ENCODE measurements at places on chromosomes 1 and 21.

DNA sequence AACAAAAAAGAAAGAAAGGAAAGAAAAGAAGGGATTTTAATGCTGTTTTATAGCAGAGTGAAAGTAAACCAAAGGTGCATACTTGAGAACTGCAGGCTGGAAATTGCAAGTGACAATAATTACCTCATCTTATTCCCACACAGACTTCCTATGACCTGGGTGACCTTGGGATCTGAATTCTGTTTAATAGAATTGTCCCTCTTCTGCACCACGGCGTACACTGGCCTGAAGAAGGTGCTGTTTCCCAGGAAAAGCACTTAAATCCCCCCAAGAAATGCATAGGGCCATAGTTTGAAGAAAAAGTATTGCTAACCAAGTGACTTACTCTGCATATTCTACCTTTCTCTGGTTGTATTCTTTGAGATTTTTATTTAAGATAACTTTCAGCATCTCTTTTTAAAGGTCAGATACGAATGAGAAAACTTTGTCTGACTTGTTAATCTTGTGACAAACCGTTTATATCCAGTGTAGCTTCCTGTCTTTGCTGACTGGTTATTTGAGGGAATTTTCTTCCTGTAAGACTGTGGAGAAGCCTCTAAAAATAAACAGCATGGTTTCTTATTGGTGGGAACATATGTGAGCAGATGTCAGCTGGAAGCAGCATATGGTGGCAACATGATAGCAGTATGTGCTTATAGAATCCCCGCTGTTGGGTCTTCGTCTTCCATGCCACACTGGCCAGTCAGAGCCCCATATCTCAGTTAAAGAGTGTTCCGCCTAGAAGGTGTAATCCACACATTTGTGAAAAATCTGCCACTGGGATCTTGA lies 16.3 kb downstream of the TGFB2 start:
- DNase-seq = no peak

DNA sequence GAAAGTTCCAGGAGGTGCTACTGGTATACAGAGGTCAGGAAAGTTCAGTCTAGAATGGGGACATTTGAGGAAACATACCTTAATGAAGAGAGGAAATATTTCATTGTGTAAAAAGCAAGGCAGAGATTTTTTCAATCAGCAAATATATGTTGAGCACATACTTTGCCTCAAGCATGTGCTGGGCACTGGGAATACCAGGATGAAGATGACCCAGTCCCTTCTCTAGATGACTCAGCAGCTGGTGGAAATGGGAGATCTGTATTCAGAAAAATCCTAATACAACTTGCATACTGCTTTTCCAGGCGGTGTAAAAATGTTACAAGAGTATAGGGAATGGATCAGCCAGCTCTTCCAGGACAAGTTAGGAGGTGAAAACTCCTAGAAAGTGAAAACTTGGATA lies 229.3 kb downstream of the FGGY start:
- DNase-seq = no peak

DNA sequence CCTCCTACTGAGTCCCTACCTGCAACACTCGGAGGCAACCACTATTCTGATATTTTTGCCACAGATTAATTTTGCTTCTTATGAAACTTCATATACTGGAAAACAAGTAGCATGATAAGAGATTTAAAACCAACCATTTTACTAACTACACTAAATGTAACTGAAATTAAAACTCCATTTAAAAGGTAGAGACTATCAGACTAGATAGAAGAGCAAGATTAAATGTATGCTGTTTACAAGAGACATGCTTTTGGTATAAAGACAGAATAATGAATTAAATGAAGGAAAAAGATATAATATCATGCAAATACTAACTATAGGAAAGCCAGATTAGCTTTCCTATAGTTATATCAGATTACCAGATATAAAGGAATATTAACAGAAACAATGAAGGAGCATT lies 175.9 kb downstream of the DYRK1A start:
- no peak for DNase-seq

- no peak for DNase-seq
Observed at GRCh38 chr21:24259241-24259640, 1348.0 kb downstream of the MRPL39 start.

DNA sequence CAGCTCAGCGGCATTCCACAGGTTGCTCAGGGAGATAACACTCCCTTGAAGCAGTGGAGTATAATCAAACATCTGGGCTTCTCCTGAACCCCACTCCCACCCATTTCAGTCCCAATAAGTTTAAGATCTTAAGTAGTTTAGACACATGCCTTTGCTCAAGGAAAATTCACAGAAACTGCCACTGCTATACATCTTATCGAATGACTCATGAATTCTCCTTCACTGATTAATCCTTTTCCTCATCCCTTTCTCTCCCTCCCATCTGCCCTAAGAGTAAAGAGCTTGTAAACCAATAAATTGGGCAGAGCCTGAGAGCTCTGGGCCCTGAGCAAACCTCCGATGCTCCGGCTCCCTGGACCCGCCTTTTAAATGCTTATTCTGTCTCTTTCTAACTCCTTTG lies 10.2 kb downstream of the VN1R5 start:
- DNase-seq = no peak

DNA sequence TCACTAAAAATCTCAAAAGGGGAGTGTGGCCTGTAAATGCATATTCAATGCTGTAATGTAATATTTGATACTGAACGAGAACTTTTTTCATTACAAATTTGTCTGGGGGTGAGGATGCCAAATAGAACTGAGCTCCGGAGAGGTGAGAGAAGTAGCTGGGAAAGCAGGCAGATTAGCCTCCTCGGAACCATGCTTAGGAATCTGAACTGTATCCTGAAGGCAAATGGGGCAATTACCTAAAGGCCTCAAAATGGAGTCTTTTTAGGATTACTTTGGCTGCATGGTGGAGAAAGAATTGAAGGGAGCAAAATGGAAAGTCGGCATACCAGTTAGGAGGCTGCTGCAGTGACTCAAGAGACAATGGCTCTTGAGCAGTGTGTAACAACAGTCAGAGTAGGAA lies 178.8 kb downstream of the CDC7 start:
- DNase-seq = no peak

DNA sequence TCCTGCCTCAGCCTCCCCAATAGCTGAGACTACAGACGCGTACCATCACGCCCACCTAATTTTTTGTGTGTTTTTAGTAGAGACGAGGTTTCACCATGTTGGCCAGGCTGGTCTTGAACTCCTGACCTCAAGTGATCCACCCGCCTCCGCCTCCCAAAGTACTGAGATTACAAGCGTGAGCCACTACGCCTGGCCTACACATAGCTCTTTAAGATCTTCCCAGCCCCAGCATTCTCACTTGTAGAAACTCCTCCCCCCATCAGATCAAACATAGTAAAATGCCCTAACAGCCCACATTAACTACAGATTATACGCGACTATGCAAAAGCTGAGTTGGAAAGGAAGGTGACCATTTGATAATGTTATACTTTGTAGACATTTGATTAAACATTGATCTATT lies 634.8 kb downstream of the MATN1 start:
- DNase-seq = no peak

DNA sequence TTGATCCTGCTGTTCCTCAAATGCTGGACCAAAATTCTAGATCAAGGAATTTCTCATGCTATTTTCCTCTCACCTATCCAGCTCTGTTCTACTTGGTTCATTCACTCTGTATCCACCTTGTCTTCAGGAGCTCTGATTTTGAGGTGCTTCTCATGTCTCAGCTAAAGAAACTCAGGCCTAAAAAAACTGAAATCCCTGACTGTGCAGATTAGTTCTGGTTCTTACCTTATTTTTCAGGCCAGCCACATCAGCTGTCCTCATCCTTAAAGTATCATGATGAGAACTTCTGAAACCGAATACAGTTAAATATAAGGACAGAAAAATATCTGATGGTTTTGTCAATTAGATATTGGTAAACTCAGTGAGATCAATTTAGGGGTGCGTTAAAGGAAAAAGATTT lies 27.8 kb upstream of the DR1 start:
- DNase-seq = no peak

GRCh38 chr1:117555806-117556205 lies 50.0 kb upstream of the TENT5C start:
- DNase-seq = no peak

DNA sequence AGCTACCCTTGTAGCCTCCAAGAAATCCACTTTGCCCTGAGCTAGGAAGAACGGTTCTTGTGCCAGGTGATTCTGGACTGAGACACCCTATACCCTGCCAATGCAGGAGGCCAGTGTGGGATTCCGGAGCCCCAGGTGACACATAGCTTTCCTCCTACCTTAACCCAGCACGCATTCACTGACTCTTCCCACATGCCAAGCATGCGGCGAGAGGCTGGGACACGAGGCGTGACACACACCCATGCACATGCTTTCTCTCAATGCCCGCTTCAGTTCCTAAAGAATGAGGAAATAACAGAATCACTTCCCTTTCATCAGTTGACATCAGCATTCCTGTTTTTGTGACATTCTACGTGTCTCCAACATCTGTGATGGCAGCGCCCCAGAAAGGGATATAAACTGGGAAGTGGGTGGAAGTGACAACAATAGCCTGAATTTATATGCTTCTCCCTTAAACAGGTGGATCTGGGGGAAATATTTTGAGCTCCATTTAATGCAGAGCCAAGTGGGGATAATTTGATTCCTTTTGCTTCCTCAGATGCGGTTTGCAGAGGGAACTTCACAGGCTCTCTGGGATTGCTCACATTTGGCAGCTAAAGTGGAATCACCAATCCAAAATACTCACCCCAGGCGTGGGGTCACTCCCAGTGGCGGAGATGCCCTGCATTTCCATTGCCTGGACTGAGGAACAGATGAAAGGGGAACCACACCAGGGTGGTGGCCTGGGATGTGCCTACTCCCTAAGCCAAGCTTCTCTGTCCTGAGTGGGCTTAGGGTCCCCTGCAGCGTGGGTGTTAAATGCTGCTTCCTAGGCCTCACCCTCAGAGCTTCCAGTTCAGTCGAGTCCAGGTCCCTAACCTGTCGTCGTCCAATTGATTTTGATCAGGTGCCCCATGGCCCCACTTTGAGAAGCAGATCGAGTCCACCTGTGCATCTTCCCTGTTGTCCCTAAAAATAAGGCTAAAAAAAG lies 445.1 kb downstream of the SIPA1L2 start:
- DNase-seq = no peak

- DNase-seq = no peak
Observed at GRCh38 chr1:54791880-54792522, 9.1 kb downstream of the TTC22 start.

DNA sequence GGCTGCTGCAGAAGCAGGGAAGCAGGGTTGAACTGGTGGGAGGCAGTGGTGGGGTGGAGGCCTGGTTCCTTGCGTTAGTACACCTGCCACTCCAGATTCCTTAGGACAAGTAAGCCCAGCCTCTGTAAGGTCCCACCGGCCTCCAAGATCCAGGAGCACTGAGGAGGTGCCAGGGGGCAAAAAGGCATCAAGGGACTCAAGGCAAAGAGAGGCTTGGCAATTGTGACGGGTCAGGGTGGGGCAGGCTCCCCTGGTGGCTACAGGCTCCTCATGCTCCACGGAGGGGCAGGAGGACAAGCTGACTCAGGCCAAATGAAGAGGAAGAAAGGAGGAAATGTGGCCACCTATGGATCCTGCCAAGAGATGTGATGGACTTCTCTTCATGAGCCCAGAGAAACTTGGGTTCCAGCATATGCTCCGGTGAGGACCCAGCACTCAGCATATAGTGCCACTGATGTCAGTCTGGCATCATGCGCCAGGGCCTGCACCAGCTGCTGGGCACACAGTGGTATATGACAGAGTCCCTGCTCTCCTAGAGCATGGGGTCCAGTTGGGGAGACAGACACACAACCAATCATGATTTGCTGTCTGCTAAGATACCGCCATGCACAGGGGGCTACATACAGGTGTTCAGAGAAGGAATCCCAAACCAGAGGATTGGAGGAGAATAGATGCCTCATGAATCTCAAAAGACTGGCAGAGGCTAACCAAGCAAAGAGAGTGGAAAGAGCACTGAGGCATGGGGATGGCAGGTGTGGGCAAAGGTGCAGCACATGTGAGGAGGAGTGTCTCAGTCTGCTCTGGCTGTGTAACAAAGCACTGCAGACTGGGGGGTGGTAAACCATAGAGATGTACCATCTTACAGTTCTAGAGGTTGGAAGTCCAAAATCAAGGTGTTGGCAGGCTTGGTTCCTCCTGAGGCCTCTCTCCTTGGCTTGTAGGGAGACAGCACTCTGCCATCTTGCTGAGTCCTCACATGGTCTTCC lies 249.7 kb downstream of the RHOU start:
- DNase-seq = no peak

DNA sequence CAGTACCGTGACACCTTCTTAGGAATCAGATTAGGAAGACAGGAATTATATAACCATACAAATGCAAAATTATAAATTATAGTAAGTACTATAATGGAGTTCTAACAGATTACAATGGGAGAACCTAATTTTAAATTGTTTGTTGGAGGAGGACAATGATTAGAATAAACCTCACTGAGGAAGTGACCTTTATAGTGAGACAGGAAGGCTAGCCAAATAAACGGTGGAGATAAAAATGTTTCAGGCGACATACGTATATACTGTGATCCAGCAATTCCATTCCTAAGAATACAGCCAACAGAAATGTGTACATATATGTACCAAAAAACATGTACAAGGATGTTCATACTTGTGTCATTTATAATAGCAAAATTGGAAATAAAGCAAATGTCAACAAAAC lies 15.2 kb downstream of the SYNJ1 start:
- DNase-seq = no peak

GRCh38 chr1:58874757-58875755 lies 91.2 kb upstream of the JUN start:
- no peak for DNase-seq

DNA sequence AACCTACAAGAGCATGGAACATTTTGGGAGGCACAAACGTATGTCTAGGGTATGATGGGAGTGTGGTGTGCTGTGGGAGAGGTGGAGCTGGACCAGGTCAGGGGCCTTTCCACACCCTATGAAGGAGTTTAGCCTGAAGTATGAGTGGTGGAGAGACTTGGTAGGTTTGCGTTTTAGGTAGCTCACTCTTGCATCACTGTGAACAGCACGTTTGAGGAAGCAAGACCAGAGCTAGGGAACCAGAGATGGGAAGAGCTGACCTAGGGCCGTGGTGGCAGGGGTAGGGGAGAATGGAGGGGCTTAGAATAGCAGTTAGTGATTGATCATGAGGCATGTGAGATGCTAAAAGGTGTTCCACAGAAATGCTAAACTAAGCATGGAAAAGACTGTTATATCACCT lies 25.1 kb upstream of the ZFP69B start:
- DNase-seq = no peak

- no peak for DNase-seq
Observed at GRCh38 chr1:24688621-24689195, 45.6 kb downstream of the SRRM1 start.

All from cortex of kidney (tissue), 1 donor.